ENCODE measurements at places on chromosomes 13 and 19. TPM values are rescaled to one million over a fixed set of nuclear protein-coding genes. Genes with fewer than 3 reads are reported as not detected.

The ZNF536 gene
- under 0.01 TPM for total RNA-seq

The TUBA3C gene
- total RNA-seq, result not detected

The HNRNPUL1 gene
- 83.3 TPM for total RNA-seq

The GTF2F1 gene
- 41.6 TPM for total RNA-seq
